ENCODE measurements at places on chromosomes 16 and 17.

- DNase-seq = no peak
Observed at GRCh38 chr16:4535627-4536108, 2.9 kb downstream of the CDIP1 start.

GRCh38 chr17:6969323-6969726 lies 26.5 kb upstream of the ALOX12 start:
- DNase-seq = no peak

- no peak for DNase-seq
Observed at GRCh38 chr17:78925662-78926555, 722 bp upstream of the TIMP2 start.

DNA sequence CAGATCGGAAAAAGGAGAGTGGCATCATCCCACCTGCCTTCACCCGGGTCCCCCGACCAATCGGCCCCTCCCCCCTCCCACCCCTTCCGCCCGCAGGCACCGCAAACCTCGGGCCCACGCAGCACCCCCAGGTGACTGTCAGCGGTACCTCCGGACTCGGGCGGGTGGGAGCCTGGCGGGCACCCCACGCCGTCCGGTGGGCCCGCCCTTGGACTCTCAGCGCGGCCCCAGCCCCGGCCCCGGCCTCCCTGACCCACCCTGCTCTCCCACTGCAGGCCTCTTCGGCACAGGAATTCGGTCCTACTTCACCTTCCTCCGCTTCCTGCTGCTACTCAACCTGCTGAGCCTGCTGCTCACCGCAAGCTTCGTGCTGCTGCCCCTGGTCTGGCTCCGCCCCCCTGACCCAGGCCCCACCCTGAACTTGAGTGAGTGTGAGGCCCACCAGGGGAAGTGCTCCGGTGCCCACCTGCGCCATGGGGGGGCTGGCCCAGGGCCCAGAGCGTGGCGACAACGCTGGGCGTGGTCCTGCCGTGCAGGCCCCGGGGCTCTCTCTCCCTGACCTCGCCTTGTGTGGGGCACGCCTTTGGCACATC lies 1.6 kb downstream of the TMC8 start:
- no peak for DNase-seq

GRCh38 chr17:10048629-10049350 lies 143.7 kb upstream of the RCVRN start:
- no peak for DNase-seq

- no peak for DNase-seq
Observed at GRCh38 chr17:46922487-46922803, 515 bp upstream of the GOSR2 start.

DNA sequence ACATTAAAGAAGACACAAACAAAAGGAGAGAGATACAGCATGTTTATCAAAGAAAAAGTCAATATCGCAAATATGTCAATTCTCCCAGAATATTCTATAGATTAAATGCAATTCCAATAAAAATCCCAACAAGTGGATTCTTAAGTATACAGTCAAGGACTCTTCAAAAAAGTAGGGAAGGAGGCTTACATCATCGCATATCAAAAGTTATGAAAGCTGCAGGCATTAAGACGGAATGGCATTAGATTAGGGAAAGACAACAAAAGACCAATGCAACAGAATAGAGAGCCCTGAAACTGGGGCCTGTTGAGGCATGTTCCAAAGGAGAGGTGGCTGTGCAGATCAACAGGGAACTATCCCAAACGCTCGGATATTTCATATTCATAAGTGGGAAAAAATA lies 76.0 kb downstream of the MARCHF10 start:
- DNase-seq = no peak

GRCh38 chr16:63372283-63372682 lies 1336.0 kb upstream of the CDH8 start:
- no peak for DNase-seq

GRCh38 chr17:6496116-6496481 lies 51.8 kb downstream of the PIMREG start:
- DNase-seq = no peak

DNA sequence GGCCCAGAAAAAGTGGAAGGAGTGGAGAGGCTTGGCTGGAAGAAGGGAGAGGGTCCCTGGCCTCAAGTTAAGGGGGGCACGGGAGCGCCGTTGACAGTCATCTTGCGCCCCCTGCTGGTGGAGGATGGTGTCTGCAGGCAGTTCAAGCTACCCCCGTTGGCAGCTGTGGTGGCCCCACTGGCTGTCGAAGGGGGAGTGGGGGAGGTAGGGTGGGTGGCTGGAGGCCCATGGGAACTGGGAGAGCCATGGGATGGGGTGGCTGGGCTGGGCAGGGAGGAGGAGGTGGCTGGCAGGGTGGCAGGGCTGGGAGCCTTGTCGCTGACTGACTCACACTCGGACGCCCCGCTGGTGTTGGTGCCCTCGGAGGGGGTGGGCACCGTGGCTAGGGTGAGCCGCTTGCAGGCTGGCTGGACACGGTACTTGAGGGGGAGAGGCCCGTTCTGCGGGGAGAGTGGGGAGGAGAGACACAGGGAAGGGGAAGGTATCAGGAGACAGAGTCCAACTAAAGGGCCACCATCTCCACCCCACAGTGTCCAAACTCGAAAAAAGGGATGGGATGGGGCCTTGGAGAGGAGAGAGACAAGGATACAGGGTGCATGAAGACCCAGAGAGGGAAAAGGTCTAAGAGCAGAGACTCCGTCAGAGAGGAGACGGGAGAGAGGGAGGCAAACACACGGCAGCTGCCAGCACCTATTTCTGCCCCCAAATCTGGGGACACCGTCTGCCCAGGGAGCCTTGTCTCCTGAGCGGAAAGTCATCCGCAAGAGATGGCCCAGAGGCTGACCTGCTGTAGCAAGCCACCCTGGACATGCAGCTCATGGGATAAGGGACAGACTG lies 5.2 kb downstream of the CISD3 start:
- DNase-seq = peak; percentile 75

DNA sequence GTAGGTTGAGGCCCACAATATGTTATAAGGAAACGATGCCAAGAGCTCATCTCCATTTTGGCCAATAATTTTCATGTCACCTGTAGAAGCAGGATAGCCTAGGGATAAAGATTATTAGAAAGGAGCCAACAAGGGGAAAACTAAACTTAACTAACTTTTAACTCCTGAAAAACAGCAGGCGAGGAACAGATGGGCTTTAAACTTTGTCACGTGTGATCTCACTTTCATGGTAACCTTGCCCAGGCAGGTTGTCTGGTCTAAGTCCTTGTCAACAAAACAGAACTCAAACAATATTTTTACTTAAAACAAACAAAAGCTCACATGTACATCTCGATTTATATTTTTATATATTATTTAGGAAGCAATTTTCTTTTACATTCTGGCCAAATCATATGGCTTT lies 1672.0 kb downstream of the TP53TG3F start:
- DNase-seq = no peak

- DNase-seq = no peak
Observed at GRCh38 chr17:17150448-17150800, 55.7 kb downstream of the PLD6 start.

- DNase-seq = no peak
Observed at GRCh38 chr17:51540151-51540550, 279.8 kb downstream of the UTP18 start.

- no peak for DNase-seq
Observed at GRCh38 chr16:54934481-54935265, 4.0 kb downstream of the IRX5 start.

- DNase-seq = peak; percentile 63
Observed at GRCh38 chr17:64506576-64507412, at the start of gene CEP95. TSS of gene CEP95 (plus strand) at chr17:64506977. CDS start at chr17:64507098, 121 bp downstream.

DNA sequence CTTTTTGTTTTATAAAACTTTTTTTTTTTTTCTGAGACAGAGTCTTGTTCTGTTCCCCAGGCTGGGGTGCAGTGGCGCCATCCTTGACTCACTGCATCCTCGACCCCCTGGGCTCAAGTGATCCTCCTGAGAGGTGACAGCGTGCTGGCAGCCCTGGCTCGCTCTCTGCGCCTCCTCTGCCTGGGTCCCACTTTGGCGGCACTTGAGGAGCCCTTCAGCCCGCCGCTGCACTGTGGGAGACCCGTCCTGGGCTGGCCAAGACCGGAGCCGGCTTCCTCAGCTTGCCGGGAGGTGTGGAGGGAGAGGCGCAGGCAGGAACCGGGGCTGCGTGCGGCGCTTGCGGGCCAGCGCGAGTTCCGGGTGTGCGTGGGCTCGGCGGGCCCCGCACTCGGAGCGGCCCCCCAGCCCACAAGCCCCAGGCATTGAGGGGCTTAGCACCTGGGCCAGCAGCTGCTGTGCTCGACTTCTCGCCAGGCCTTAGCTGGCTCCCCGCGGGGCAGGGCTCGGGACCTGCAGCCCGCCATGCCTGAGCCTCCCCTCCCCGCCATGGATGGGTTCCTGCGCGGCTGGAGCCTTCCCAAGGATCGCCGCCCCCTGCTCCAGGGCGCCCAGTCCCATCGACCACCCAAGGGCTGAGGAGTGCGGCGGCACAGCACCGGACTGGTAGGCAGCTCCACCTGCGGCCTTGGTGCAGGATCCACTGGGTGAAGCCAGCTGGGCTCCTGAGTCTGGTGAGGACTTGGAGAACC lies 49.6 kb upstream of the HELZ start:
- no peak for DNase-seq

GRCh38 chr17:43736389-43736788 lies 22.2 kb downstream of the SOST start:
- DNase-seq = no peak

DNA sequence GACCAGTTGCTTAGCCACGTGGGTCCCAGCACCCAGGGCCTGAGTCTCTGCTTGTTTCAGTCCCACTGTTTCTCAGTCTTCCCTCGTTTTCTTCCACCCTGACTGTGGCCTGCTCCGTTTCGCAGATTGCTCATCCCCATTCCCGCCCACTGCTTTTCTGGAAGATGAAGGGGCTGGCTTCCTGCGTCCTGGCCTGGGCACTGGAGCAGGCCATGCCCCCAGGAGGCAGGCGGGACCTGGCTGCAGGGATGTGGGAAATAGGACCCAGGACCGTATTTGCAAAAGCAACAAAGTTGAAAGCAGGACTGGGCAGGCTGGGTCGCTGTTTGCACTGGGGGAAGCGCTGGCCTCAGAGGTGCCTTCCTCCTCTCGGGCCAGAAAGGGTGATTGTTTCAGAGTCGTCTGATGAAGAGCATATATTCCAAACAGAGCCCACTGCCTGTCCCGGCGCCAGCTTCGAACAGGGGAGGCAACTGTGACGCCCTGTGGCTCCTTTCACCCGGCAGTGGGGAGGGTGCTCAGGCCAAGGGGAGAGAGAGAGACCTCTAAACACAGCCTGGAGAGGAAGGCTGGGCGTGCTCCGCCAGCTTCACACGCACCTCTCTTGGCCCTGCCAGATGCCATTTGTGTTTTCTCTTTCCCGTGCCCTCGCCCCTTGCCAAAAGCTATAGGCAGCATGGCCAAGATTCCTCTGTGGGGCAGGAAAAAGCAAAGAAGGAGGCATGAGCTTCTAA lies 108.6 kb downstream of the CMIP start:
- DNase-seq = no peak

- no peak for DNase-seq
Observed at GRCh38 chr17:73325527-73325842, 13.7 kb upstream of the CDC42EP4 start.

- no peak for DNase-seq
Observed at GRCh38 chr17:69947027-69947759, 127.8 kb upstream of the KCNJ16 start.

GRCh38 chr16:8851761-8852403 lies 16.9 kb downstream of the CARHSP1 start:
- DNase-seq = no peak

DNA sequence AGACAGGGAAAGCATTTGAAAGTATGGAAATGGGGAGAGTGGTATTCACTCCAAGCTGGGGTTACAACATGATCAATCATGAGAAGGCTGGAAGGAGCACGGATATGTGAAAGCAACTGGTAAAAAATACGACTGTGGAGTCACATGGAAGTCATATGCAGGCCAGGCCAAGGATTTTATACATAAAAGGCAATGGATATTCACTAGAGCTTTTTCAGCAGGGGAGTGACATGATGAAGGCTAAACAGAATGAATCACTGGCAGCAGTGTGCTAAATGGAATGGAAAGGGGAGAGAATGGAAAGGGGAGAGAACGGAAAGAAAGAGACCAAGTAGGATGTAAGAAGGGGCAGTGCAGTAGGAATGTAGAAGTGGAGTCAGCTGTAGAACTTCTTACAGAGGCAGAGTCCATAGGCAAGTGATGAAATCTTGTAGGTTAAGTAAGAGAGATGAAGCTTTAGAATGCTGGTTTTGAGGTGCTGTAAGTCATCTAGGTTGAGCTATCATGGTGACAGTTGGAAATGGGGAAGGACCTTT lies 13.0 kb upstream of the NETO2 start:
- no peak for DNase-seq

GRCh38 chr17:45311760-45312476 lies 4.9 kb downstream of the MAP3K14 start:
- peak; percentile 59 for DNase-seq

GRCh38 chr16:15055141-15056053 lies 477 bp downstream of the NTAN1 start:
- DNase-seq = peak; percentile 64

DNA sequence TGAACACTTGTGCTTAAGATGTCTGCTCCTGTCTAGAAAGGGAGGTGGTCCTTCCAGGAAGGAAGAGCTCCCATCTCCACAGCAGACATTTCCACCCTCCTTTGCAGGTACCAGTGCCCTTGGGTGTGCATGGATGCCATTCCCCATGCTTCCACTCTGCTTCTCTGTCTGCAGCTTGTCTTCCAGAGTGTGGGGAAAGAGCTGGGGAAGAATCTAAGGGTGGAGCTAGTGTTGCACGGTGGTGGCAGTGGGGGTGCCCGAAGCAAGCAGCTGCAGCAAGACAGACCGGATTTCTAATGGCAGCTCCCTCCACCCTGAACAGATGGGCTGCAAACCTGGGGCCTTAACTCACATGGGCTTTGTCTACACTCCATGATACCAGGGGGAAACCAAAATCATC lies 22.6 kb upstream of the HOXB13 start:
- DNase-seq = no peak

DNA sequence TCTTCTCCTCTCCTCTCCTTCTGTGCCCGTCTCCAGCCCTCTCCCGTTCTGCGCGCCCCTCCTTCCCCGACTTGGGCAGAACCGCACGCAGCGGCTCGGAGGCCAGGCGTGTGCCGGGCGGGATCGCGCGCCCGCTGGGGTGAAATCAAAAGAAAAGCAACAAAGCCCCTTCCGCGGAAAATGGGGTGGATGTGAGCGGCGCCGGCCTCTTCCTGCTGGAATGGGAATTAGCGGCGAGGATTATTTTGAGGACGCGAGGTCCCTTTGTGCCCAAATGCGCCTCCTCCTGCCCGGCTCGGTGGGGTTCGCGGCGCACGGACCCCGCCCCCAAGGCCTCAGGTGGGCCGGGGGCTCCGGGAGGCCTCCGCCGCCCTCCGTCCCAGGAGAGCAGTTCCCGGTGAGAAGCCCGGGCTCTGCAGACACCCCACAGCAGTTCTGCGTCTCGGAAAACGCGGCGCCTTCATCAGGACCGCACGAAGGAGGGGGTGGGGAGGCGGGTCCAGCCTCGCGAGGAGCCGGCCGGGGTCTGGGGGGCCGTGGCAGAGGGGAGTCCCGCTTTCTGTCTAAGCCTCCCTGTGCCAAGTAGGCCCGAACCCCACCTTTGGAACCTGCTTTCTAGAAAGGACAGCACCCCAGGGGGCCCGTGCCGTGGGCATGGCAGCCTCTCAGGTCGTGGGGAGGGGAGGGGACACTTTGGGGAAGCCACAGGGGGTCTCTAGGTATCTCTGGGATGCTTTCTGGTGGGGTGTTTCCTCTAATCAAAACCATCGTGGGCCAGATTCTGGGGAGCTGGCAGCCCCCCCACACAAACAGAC lies 91.0 kb upstream of the CBX4 start:
- no peak for DNase-seq

GRCh38 chr17:50640686-50641351 lies 6.1 kb downstream of the ABCC3 start:
- DNase-seq = no peak

All from GM19239 (cell line).